Naive B cell (primary cell): ENCODE measurements at places on chromosomes 16 and 17. TPM values are rescaled to one million over a fixed set of nuclear protein-coding genes. Genes with fewer than 3 reads are reported as not detected.

The ZG16B gene
- not detected for polyA plus RNA-seq

- no peak for DNase-seq
Measured at GRCh38 chr16:275041-275641, 603 bp downstream of the RGS11 start.

- no peak for DNase-seq
Measured at GRCh38 chr17:42683407-42684034, 1.2 kb downstream of the CNTNAP1 start.

- no peak for DNase-seq
Measured at GRCh38 chr16:78170494-78170933, 71.1 kb downstream of the WWOX start.

DNA sequence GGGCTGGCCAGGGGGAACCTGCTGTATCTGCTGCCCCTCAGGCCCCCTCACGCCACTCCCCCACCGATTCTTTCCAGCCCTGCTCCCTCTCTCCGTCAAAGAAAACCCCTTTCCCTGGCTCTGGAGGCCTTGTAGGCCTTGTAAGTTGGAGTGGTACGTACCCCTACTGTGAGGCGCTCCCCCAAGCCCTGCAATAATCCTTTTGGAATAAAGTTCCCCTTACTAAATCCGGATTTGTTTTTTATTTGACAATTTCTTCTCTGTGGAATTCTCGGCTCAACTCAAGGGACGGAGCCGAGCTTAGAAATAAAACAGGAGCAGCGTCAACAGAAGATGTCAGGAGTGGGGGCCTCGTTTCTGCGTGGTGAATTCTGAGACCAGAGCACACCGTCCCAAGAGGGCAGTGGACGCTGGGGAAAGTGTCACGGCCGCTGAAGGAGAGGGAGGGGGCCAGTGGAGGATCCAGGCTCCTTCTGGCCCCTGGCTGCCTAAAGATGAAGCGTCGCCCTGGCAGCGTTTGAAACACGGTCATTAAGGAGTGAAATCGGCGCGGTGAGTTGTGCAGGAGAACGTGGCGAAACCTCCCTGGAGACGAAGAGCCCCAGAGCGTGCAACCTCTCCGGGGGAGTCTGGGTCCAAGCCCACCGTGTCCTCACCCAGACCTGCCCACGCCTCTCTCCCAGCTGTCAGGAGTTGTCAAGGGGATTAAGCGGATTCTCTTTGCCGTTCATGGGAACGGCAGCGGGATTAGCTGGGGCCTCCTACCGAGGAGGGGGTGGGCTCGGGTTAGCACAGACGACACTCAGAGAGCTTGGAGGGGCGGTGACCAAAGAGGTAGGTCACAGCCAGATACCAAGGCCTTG is 47.0 kb downstream of the SLC7A5 start:
- no peak for DNase-seq
